ENCODE measurements at places on chromosomes 2 and 18. TPM values are rescaled to one million over a fixed set of nuclear protein-coding genes. Genes with fewer than 3 reads are reported as not detected.
A peak's percentile ranks its signal among the peaks of the same experiment; 100 is the strongest.

The GPR55 gene
- total RNA-seq, result 3.5 TPM

The HOXD3 gene
- total RNA-seq, result 4.5 TPM

The ASAP2 gene
- total RNA-seq, result 2.7 TPM

DNA sequence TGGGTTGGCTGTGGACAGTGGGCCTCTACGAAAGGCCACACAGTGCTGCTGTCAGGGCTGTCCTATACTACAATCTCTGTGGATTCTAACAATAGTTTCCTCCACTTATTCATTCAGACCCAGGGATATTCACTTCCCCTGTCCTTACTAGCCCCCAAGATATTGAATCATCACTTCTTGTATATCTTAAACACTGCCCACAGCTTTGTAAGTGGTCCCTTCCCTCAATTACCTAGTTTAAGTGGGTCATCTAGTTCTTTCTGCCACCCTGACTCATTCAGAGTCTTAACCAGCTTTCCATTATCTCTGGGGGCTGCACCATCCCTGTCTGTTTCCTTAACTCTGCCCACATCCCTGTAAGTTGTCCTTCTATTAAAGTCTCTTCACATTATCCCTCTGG lies 69.2 kb downstream of the CD28 start:
- no peaks in the 10 kb centered on the region for H3K36me3 ChIP-seq
- H3K27me3 ChIP-seq, result no peaks in the 10 kb centered on the region
- DNase-seq, result no peak

- H3K4me1 ChIP-seq, result no peaks in the 10 kb centered on the region
- DNase-seq, result no peak
- H3K4me3 ChIP-seq, result no peak overlapping the region
- no peaks in the 10 kb centered on the region for H3K27me3 ChIP-seq
- H3K36me3 ChIP-seq, result no peaks in the 10 kb centered on the region
These were observed 181.6 kb downstream of the XIRP2 start for GRCh38 chr2:167069855-167070254.

GRCh38 chr18:76339246-76339620 lies 155.8 kb downstream of the ZNF516 start:
- no peaks in the 10 kb centered on the region for H3K36me3 ChIP-seq
- no peak overlapping the region for H3K27ac ChIP-seq

DNA sequence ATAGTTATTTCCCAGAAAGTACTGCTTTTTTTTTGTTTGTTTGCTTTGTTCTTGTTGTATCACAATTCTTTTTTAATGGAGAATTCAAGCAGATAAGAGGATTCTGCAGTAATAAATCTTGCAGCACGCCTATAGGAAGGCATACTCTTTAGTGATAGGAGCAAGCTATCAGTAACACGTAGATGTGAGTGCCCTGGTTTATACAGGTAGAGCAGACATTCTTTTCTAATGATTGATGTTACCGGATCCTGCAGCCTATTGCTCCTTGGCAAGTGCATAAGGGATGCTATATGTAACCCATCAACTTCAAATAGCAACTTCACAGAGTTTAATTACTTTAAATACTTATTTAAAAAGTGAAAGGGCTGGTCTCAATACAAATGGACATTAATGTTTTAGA lies 834.2 kb upstream of the GCFC2 start:
- H3K27me3 ChIP-seq, result no peaks in the 10 kb centered on the region
- no peak for DNase-seq
- no peaks in the 10 kb centered on the region for H3K4me1 ChIP-seq
- H3K4me3 ChIP-seq, result no peak overlapping the region

- H3K36me3 ChIP-seq, result no peaks in the 10 kb centered on the region
- no peak overlapping the region for H3K27ac ChIP-seq
- DNase-seq, result no peak
- H3K4me3 ChIP-seq, result no peak overlapping the region
- H3K27me3 ChIP-seq, result no peaks in the 10 kb centered on the region
- H3K4me1 ChIP-seq, result no peaks in the 10 kb centered on the region
These were observed 74.0 kb downstream of the SUMO1 start for GRCh38 chr2:202164411-202164810.

DNA sequence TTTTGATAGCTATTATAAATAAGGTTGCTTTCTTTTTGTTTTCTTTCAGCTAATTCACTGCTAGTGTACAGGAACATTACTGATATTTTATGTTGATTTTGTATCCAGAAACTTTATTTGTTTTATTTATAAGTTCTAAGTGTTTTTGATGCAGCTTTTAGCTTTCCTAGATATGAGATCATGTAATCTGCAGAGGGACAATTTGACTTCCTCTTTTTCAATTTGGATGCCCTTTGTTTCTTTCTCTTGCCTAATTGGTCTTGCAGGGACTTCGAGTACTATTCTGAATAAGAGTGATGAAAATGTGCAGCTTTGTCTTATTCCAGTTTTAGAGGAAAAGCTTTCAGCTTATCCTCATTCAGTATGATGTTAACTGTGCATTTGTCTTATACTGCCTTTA lies 643.4 kb upstream of the CDH2 start:
- no peak overlapping the region for H3K27ac ChIP-seq
- no peaks in the 10 kb centered on the region for H3K36me3 ChIP-seq
- H3K4me3 ChIP-seq, result no peak overlapping the region
- DNase-seq, result no peak

GRCh38 chr2:175151791-175152190 lies 16.2 kb downstream of the ATF2 start:
- DNase-seq, result no peak
- no peaks in the 10 kb centered on the region for H3K27me3 ChIP-seq
- H3K4me3 ChIP-seq, result no peak overlapping the region
- H3K4me1 ChIP-seq, result peaks cover 55% of the 10 kb centered on the region
- no peak overlapping the region for H3K27ac ChIP-seq

DNA sequence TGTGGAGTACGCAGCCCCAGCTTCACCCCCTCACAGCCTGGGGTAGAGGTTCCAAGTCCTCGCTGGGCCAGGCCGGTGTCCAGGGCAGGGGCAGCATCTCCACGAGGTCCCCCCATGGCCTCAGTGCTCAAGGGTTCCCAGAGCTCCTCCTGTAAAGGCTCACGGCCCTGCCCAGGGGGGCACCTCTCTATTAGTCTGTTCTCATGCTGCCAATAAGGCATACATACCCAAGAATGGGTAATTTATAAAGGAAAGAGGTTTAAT lies 38.8 kb downstream of the TDRD15 start:
- peak; percentile 64 for DNase-seq
- no peaks in the 10 kb centered on the region for H3K4me1 ChIP-seq
- no peaks in the 10 kb centered on the region for H3K36me3 ChIP-seq

DNA sequence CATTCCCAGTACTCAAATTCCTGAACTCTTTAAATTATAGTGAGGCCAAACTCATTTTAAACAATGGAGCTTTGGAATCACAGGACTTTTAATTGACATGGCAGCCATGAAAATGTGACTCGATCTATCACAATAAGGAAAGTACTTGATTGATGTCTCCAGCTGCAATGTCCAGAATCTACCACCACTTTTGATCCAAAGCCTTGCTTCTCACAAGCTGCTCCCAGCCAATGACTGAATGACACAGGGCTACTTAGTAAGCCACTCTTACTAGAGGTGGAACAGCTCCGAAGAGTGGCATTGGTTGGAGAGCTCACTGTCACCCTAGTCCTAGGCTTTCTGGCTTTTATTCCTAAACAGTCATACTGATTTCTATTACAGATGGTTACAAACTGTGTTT lies 270.1 kb downstream of the IRS1 start:
- no peaks in the 10 kb centered on the region for H3K27me3 ChIP-seq
- no peak for DNase-seq
- no peak overlapping the region for H3K4me3 ChIP-seq
- H3K4me1 ChIP-seq, result no peaks in the 10 kb centered on the region

DNA sequence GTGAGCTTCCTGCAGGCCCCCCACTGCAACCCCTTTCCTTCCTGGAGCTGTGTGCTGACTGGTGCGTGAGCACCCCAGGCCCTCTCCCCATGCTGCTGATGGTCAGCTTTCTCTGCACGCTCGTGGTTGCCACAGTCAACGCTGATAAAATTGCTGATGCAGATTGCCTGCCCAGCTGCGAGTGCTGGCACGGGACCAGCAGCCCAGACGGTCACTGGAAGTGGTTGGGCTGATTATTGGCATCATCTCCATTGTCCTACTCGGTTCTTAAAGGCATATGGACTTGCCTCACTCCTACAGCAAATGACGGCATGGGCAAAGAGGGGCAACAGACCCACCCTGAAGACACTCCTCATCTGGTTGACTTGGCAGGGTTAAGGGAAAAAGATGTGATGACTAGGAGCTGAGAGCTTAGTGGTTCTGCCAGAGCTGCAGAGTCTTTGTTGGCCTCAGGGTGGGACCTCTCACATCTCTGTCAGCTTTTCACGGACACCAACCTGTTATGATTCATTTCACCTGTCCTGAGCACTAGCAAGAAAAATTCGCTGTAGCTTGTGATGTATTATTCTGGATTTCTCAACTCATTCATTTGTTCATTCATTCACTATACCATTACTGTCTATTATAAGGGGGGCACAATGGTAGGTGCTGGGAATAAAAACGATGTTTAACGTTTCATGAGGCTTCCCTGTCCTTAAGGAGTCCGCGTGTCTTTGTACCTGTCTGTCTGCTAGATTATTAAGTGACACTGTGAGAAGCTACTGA lies 38.4 kb downstream of the PAX8 start:
- no peaks in the 10 kb centered on the region for H3K27me3 ChIP-seq
- H3K4me1 ChIP-seq, result peaks cover 11% of the 10 kb centered on the region
- DNase-seq, result peak; percentile 88

- no peaks in the 10 kb centered on the region for H3K27me3 ChIP-seq
- DNase-seq, result peak; percentile 47
- H3K27ac ChIP-seq, result no peak overlapping the region
- H3K4me3 ChIP-seq, result no peak overlapping the region
- peaks cover 54% of the 10 kb centered on the region for H3K4me1 ChIP-seq
These were observed 147.9 kb downstream of the TNS1 start for GRCh38 chr2:217854684-217855420.

DNA sequence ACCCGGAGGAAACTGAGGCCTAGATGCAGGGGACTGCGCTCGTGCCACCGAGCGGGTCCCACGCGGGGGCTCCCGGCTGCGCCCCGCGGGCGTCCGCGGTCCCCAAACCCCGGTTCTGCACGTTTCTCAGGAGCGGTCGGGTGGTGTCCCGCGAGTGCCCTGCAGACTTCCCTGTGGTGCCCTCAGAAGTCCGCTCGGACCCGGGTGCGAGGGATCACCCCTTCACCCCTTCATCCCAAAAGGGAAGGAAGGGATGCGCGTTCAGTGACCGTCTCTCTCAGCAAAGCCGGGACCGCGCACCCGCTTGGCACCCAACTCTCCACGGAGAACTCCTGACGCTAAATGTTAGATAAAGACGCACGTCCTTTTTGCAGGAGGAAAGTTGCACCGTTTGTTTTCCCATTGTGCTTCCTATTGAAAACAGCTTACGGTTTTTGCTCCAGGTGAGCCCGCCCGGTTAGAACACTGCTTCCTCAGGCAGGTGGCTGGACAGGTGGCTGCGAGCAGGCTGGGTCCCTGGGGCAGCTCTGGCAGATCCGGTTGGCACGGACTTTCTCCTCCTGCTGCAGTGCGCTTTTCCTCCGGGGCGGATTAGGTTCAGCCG lies 779 bp downstream of the DGKD start:
- peak; percentile 88 for DNase-seq
- H3K36me3 ChIP-seq, result no peaks in the 10 kb centered on the region

DNA sequence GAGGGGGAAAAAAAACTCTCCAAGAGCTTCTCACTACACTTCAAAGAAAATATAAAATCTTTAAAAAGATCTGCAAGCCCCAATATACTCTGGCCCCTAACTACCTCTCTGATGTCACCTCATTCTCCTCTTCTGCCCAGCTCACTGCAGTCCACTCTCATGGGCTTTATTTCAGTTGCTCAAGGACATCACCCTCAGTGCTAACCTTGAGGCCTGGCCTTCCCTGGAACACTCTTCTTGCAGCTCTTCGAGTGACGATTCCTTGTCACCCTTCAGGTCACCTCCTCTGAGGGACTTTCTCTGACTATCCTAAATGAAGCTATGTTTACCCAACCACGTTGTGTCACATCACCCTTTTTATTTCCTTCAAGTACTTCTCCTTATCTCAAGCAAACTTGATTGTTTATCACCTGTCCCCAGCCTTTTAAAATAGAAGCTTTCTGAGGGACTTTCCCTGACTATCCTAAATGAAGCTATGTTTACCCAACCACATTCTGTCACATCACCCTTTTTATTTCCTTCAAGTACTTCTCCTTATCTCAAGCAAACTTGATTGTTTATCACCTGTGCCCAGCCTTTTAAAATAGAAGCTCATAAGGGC lies 10.4 kb downstream of the RTTN start:
- no peak overlapping the region for H3K27ac ChIP-seq
- no peaks in the 10 kb centered on the region for H3K27me3 ChIP-seq
- DNase-seq, result no peak

GRCh38 chr2:214203214-214203613 lies 207.6 kb upstream of the VWC2L start:
- H3K27ac ChIP-seq, result no peak overlapping the region
- no peak overlapping the region for H3K4me3 ChIP-seq
- H3K4me1 ChIP-seq, result no peaks in the 10 kb centered on the region
- no peak for DNase-seq
- H3K36me3 ChIP-seq, result no peaks in the 10 kb centered on the region
- H3K27me3 ChIP-seq, result no peaks in the 10 kb centered on the region

- peak overlapping the region; percentile 66 for H3K4me3 ChIP-seq
- H3K27ac ChIP-seq, result peak overlapping the region; percentile 86
- H3K4me1 ChIP-seq, result peaks cover 19% of the 10 kb centered on the region
- DNase-seq, result peak; percentile 91
These were observed 562 bp downstream of the TWSG1 start for GRCh38 chr18:9334973-9335696.

- DNase-seq, result no peak
- peaks cover 6% of the 10 kb centered on the region for H3K4me1 ChIP-seq
- H3K4me3 ChIP-seq, result no peak overlapping the region
- no peaks in the 10 kb centered on the region for H3K27me3 ChIP-seq
- no peak overlapping the region for H3K27ac ChIP-seq
These were observed 324.0 kb downstream of the IRS1 start for GRCh38 chr2:226475650-226476049.

DNA sequence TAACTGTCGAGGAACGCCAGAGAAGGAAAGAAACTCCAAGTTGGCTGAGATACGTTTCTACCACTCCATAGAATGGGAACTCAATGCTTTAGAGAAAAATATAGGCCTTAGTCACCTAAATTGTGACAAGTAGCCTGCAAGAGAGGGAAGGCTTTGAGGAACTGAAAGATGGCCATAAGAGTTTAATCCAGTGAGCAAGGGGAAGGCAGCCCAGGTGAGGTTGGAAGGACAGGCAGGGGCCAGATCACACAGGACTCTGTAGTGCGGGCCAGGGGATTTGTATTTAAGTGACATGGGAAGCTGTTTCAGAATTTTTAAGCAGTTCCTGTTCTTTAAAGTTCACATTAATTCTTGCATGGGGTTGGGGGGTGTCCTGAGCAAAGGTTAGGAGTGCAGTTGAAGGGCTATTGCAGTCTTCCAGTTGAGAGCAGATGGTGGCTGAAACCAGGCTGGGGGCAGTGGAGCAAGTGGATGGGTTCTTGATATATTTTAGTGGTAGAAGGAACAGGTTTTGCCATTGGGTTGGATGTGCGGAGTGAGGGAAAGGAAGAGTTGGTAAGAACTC lies 138.9 kb upstream of the PELI1 start:
- peak overlapping the region; percentile 80 for H3K27ac ChIP-seq
- no peak overlapping the region for H3K4me3 ChIP-seq
- H3K27me3 ChIP-seq, result no peaks in the 10 kb centered on the region
- DNase-seq, result no peak
- peaks cover 14% of the 10 kb centered on the region for H3K4me1 ChIP-seq
